HT-29 (cell line): ENCODE measurements at places on chromosomes 13 and 19.
A peak's percentile ranks its signal among the peaks of the same experiment; 100 is the strongest.

GRCh38 chr19:19209372-19209771 lies 2.4 kb upstream of the NCAN start:
- no peak for DNase-seq

- DNase-seq = peak; percentile 63
Measured at GRCh38 chr19:10587022-10587838, at the start of gene AP1M2. AP1M2 (minus strand) TSS chr19:10587312; CDS start chr19:10587231, 81 bp downstream.

GRCh38 chr19:3658004-3658869 lies 31.6 kb upstream of the CACTIN start:
- DNase-seq = no peak

- no peak for DNase-seq
Measured at GRCh38 chr19:32372726-32373517, 27.5 kb downstream of the ZNF507 start.

GRCh38 chr13:70090036-70090723 lies 17.4 kb upstream of the ATXN8OS start:
- DNase-seq = no peak
